ENCODE measurements at places on chromosomes 7 and 10.

GRCh38 chr7:78780560-78780959, 672.9 kb downstream of the MAGI2 start:
- no peak for DNase-seq

- DNase-seq = no peak
These were observed 78.6 kb upstream of the MAGI2 start for GRCh38 chr7:79531905-79532664.

DNA sequence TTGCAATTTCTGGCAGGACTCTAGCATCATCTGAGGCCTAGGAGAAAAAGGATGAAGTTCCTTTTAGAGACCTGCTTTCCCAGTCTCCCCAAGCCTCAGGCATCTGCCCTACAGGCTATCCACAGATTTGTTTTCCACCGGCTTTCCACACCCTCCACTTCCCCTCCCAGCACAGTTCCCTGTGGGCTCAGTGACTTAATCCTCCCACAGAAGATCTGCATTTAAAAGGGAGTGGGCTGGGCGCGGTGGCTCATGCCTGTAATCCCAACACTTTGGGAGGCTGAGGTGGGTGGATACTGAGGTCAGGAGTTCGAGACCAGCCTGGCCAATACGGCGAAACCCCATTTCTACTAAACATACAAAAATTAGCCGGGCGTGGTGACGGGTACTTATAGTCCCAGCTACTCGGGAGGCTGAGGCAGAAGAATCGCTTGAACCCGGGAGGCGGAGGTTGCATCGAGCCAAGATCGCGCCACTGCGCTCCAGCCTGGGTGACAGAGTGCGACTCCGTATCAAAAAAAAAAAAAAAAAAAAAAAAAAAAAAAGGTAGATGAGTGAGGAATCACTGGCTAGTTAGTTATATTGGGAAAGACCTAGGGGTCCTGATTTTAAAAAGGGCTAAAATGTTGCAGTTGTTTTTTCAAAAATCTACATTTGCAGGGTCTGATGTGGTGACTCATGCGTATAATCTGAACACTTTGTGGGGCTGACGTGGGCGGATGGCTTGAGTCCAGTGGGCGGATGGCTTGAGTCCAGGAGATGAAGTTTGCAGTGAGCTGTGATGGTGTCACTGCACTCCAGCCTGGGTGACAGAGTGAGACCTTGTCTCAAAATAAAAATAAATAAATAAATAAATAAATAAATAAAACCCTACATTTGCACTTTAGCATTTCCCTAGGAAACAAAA, 119.5 kb downstream of the BAMBI start:
- no peak for DNase-seq

DNA sequence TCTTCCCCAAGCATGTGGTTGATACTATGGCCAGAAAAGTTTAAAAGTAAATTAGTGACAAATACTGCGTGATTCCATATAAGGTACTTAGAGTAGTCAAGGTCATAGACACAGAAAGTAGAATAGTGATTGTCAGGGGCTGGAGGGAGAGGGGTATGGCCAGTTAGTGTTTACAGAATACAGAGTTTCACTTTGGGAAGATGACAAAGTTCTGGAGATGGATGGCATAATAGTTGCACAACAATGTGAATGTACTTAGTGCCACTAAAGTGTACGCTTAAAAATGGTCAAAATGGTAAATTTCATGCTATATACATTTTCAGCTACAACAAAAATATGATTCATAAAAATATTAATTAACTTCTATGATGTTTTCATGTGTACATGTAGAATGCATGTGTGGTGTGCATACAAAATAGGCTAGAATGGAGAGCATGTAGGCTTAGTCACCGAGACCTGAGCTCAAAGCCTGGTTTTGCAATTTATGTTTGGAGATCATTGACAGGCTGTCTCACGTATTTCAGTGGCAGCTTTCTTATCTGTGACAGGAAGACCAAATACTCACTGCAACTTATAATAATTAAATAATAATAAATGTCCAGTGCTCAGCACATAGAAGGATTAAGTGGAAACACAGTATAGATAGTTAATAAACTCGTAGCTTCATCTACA, 625.6 kb downstream of the SUGCT start:
- DNase-seq = no peak

DNA sequence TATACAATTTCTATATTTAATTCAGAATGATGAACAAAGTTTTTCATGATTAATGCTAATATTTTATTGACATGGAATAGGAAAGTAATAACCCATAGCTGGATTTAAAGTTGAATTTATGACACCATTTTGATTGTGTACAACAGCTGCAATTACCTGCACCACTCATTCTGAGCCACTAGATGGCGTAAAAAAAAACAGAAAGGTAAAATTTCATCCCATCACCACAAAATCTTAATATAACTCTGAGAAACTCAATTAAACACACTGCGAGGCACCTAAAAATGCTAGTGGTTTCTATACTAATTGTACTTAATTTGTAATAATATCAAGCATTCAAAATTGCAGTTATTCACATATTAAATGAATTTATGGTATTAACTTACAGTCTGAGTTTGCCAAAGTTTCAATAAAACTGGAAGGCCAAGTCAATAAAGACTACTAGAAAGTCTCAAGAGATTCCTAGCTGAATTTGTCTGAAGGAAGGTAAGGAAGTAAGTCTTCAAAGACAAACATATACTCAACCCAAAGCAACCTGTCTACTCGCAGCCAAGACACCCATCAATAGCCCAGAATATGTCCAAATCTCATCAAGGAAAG, 182.5 kb downstream of the SKAP2 start:
- no peak for DNase-seq

GRCh38 chr10:4643471-4643870, 182.5 kb upstream of the AKR1E2 start:
- DNase-seq = no peak

DNA sequence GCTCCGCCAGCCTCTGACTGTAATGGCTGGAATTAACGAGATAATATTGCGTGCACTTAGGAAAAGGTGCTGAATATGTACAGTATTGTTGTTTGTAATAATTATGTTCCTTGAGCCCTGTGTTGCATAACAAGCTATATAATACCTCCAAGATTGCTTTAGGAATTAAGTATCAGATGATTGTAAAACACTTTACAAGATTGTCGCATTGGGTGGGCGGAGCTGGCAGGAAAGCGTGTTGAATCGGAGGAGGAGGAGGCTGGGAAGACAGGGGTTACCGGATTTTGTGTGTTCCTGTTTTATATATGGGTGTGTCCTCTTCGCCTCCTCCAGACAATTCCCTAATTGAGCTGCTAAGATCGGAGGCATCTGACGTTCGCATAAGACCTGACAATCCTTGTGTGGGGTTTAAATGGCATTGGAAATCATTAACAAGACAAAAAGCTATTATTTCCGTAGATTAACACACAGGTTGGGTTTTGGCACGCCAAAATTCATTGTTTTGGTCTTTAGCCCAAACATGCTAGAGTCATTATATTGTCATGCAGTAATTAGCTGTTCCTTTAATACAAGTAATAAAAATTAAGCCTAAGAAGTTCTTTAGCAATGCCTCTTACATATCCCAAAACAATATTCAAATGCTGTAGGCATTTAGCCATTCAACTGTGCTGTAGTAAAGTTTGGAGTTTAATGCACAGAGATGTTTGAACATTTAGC, 192.9 kb upstream of the SH2B2 start:
- no peak for DNase-seq

DNA sequence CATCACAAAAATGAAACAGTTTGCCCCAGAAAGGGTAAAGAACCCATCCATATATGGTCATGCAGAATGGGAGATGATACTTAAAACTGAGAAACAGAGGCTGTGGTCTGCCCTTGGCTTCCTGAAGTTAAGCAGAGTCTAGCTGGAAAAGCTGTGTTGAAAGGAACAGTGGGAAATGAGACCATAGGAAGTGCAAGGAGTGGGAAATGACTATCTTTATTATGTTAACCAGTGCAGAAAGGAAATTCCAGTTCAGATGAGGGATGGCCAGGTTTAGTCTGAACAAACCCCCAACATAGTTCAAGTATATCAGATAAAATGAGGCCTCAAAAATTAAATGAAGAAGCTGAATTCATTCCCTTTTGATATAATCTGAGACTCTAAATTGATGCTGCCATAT, 112.2 kb upstream of the TARP start:
- no peak for DNase-seq

GRCh38 chr7:98982686-98983085, 104.4 kb downstream of the TRRAP start:
- peak; percentile 29 for DNase-seq

DNA sequence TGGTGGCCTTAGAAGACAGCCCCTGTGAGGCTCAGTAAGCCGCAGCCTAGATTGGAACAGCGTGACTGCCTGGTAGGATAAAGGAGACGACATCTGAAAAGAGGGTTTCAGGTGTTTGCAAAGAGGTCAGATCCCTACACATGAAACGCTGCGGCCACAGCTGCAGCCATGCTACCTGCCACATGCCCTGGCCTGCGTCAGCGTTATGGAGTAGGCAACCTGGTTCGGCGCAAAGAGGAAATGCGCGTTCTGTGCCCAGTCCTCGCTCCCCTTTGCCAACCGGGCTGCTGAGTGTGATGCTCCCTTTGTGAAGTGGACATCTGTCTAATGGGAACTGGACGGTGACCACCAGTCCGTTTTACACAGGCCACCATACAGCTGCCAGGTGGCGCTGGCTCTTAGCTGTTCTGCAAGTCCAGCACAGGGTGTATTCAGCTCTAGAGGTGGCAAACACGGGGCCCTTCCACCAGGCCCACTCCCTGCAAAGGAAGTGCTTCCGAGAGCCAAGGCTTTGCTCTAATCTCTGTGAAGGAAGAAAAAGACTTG, 160.3 kb downstream of the CELF2 start:
- peak; percentile 71 for DNase-seq

DNA sequence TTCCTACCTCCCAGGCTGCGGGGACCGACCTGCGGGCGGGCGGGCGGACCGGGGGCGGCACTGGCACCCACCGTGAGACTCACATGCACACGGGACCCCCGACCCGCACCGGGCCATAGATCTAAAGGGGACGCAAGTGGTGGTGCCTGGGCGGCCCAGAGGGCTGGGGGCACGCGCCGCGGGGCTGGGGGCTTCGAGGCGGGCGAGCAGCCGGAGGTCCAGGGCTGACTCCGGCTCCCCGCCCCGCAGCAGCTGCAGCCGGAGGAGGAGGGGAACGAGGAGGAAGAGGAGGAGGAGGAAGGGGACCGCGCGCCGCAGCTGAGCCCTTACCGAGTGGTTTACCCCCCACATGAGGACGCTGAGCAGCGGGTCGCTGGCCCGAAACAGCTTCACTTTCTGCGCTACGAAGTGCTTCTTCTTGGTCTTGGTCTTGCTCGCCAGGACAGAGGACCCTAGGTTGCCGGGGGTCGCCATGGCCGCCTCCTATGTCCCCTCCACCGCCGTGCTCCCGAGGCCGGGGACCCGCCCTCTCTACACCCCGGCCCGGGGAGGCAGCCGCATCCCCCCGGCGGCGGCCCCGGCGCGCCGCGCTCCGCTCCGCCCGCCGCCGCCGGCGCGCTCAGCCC, 412 bp downstream of the PIP4K2A start:
- DNase-seq = peak; percentile 76

DNA sequence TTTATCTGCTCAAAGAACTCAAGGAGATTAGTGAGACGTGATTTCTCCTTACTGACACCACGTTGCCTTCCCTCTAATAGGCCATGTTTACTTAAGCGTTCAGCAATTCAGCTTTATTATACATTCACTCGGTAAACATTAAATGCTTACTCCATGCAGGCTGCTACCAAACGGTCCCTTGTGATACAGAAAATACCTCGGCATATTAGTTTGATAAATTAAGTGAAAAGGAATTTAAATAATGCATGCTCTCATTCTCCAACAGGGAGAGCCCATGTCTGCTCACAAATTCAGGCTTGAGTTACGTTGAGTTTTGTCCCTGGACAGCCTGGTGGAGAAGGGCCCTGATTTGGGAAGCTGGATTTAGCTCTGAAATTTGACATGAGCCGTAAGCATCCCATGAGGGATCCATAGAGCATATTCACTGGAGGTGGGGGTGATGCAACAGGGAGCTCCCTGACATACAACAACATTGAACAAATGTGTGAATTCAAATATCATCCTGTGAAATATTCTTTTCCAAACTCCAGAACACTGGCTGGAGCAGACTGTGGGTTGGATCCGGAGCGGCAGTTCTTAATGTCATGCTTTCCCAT, 86.3 kb downstream of the TBXAS1 start:
- DNase-seq = no peak

DNA sequence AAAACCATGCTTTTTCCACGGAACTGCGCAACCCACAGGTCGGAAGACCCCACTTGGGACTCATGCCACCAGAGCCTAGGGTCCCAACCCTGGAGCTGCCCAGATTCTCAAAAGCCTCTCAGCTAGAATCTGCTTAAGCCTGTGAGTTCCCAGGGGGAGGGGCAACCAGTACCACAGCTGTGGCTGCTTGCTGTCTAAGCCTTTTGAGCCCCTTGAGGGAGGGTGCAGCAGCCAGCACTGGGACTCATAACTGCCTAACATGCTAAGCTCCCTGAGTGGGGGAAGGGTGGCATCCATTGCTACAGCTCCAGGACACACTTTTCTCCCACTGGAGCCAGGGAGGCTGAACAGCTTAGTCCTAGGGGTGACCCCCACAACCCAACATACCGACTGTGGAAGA, 485.6 kb upstream of the GRM3 start:
- DNase-seq = no peak

- DNase-seq = no peak
These were observed 53.5 kb upstream of the PPP1R17 start for GRCh38 chr7:31633467-31633866.

DNA sequence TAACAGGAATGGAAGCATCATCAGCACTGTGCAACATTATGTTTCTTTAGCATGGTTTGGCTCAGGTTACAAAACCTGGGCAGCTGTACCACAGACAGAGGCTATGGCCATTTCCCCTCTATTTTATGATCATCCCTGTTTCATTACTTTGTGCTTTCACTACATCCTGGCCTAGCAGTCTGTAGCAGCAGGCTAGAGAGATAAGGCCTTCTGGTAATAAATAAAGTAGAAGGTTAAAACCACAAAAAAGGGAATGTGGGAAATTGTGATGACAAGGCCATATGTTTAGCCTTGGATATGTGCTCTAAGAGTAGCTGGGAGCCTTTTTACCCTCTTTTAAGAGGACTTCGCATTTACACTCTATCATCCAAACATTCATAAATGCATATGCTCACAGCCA, 266.2 kb upstream of the PHF14 start:
- no peak for DNase-seq

- DNase-seq = no peak
These were observed 19.6 kb downstream of the ARID5B start for GRCh38 chr10:61921143-61921542.

DNA sequence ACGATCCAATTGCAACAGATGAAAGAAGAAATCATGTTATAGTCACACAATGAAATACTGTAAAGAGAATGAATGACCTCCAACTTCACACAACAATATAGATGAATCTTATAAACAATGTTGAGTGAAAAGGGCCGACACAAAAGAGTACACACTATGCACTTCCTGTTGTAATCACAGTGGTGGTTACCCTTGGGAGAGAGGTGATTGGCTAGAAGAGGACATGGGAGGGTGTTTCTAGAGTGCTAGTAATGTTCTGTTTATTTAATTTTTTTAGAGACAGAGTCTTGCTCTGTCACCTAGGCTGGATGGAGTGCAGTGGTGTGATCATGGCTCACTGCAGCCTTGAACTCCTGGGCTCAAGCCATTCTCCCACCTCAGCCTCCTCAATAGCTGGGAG, 82.5 kb downstream of the NDUFB2 start:
- DNase-seq = no peak

- DNase-seq = no peak
These were observed 230.9 kb downstream of the KLF6 start for GRCh38 chr10:3554121-3554522.

All from activated CD8-positive, alpha-beta memory T cell treated with anti-CD3 and anti-CD28 coated beads, Interleukin-2, amount 50 U/mL, for 48 hours (primary cell).